ENCODE measurements at places on chromosomes 3 and 15.

DNA sequence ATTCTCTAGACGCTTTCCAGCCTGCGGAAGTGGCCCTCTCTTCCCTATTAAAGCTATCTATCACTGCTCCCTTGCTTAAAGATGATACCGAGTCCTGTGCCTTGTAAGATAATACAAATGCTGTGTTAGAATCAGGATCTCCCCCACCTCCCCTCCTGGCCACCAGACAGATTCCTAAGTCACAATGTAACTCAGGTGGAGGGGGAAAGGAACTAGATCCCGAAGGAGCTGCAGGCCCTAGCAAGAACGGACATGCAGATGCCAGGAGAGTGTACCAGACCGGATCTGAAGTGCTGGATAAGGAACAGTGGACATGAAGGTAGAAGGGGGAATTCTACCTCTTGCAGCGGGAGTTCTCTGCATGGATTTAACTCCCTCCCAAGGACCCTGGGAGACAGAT is 230.7 kb upstream of the LYSMD4 start:
- DNase-seq: no peak

- no peak for DNase-seq
These were observed 26.0 kb downstream of the TM4SF18 start for GRCh38 chr3:149307435-149307783.

- DNase-seq: no peak
These were observed 11.4 kb downstream of the CHRD start for GRCh38 chr3:184391266-184391665.

GRCh38 chr3:5006755-5007202 is 27.5 kb downstream of the BHLHE40 start:
- DNase-seq: peak; percentile 85

GRCh38 chr3:187973977-187974870 is 179.7 kb upstream of the LPP start:
- DNase-seq: peak; percentile 37

- no peak for DNase-seq
These were observed 128.0 kb downstream of the BBX start for GRCh38 chr3:107650788-107651187.

GRCh38 chr3:56122911-56123310 is 345.4 kb downstream of the ERC2 start:
- DNase-seq: no peak

DNA sequence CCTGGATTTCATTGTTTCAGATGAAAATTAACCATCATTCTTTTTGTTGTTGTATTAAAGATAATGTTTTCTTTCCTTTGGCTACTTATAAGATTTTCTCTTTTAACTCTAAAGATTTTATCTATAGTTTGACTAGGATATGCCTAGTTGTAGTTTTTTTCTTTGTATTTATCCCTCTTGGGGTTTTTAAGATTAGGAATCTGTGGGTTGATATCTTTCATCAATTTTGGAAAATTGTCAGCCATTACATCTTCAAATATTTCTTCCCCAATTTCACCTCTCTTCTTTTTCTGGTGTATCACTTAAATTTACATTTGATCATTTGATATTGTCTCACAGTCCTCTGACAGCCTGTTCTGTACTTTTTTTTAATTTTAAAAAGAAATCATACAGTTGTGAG is 32.5 kb upstream of the LIMD1 start:
- DNase-seq: no peak

- DNase-seq: no peak
These were observed 67.0 kb upstream of the ARHGEF3 start for GRCh38 chr3:56868706-56869105.

Measured in stimulated activated naive CD8-positive, alpha-beta T cell treated with anti-CD3 and anti-CD28 coated beads, Interleukin-15, Interleukin-2, amounts not matched to agents 100 U/mL and 50 U/mL, for 24 hours (primary cell).